ENCODE measurements at places on chromosomes 1 and 21.

- no peak for DNase-seq
Measured at GRCh38 chr1:56286506-56286905, 292.9 kb downstream of the PLPP3 start.

DNA sequence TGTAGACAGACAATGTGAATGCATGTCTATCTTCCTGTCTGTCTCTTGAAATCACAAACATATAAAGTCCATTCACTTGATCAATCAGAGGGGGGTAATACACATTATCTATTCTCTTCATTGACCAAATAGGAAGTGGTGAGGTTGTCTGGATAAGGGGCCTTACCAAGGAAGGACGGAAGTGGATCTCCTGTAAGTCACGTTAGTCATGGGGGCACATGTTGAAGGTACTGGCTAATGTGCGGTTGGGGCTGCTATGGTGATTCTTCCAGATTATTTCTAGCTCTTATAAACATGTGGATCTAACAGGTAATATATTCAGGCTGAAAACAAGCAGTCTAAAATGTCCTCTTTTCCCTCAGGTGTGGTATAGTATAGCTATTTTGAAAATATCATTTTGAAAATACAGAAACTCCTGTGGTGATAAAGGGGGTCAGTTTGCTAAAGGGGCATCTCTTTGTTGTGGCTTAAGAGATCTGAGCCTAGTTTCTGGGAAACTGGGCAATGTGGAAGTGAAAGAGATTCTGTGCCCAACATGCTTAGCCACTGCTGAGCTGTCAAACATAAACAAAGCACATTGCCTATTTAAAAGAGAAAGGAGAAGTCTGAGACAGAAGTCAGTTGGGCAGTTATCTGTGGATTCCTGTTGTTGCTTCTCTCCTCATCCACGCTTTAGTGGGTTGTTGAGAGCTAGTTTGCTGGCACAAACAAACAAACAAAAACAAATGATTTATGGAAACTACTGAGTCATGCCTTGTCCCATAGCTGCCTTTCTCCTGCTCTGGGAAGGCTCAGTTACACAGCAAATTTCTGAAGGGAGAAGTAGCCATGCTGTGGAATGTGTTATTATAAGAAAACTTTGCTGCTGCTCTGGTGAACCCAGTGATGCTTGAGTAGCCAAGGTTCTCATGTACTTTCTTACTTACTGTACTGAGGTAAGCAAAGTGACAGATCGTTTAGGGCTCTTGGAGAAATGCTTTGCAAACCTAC is 166.9 kb downstream of the HLX start:
- peak; percentile 34 for DNase-seq

DNA sequence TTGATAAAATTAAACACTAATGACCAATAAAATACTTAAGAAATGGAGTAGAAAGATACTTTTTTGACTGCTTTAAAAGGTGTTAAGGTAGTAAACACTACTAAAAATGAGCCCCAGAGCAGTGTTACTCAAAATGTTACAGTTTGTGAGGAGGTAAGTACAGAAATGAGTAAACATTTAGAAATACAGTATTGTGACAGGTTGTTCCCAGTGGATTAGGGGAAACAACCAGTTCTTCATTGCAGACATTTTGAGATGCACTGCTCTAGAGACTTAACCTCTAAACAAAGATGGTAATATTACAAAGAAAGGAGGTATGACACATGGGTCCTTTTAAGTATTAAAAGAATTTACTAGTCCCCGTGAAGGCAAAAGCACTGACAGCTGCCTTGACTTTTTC is 12.7 kb downstream of the DHX9 start:
- no peak for DNase-seq

- no peak for DNase-seq
Measured at GRCh38 chr1:23237508-23237907, 20.2 kb upstream of the HTR1D start.

- no peak for DNase-seq
Measured at GRCh38 chr1:243730487-243731150, 119.4 kb downstream of the AKT3 start.

DNA sequence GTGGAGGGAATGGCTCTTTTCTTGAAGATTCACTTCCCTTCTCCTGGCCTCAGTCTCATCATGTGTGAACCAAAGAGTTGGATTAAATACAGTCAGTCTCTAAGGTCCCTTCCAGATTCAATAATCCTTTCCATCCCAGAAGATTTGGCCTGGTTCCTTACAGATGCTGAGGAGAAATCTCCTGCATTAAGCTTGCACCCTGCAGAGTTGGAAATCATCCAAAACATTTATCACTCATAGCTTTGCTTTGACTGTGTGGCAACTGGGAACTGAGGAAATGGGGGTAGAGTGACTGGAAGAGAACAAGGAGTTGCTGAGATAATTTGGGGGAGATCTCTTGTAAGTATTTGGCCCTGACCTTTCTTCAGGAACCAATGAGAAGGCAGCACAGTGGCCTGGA is 220.5 kb upstream of the SGIP1 start:
- DNase-seq: peak; percentile 36

GRCh38 chr1:198909973-198910372 is 271.1 kb downstream of the PTPRC start:
- peak; percentile 62 for DNase-seq

DNA sequence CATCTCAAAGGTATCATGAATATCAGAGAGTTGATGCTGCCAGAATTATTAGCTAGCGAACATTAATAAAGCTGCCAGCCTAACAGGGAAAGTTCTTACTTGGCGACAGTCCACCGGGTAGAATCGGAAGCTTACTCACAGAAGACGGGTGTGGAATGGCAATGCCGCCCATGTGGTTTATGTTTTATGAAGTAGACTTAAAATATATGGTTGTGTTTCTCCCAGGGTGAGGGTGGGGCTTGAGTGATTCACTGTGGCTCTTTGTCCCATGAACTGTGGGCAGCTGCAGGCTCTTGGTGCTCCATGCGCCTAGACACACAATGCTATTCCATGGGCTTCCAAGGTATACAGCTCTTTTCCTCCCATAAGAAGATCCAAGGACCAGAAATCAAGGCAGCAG is 162.7 kb downstream of the PIGK start:
- no peak for DNase-seq

- DNase-seq: no peak
Measured at GRCh38 chr1:39544327-39544726, 32.3 kb downstream of the PABPC4 start.

DNA sequence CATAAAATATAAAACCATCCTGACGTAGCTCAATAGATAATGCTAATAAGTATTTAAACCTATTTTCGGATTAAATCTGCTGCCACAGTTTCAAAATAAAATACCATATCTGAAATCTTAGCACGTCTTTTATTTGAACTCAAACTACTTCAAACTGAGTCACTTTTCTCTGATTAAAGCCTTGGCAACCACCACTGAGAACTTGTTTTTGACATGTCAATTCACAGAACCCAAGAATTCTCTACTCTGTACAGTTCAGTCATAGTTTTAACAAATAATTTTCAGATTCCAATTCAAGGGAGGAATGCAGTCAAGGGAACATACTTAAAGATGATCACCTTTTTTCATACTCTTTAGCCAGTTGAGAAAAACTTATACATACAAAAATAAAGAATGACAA is 643.2 kb downstream of the KCNT2 start:
- DNase-seq: no peak

- DNase-seq: peak; percentile 66
Measured at GRCh38 chr1:109718495-109718894, 6.4 kb downstream of the GSTM5 start.

- peak; percentile 9 for DNase-seq
Measured at GRCh38 chr1:95232646-95233318, 1.2 kb upstream of the RWDD3 start.

DNA sequence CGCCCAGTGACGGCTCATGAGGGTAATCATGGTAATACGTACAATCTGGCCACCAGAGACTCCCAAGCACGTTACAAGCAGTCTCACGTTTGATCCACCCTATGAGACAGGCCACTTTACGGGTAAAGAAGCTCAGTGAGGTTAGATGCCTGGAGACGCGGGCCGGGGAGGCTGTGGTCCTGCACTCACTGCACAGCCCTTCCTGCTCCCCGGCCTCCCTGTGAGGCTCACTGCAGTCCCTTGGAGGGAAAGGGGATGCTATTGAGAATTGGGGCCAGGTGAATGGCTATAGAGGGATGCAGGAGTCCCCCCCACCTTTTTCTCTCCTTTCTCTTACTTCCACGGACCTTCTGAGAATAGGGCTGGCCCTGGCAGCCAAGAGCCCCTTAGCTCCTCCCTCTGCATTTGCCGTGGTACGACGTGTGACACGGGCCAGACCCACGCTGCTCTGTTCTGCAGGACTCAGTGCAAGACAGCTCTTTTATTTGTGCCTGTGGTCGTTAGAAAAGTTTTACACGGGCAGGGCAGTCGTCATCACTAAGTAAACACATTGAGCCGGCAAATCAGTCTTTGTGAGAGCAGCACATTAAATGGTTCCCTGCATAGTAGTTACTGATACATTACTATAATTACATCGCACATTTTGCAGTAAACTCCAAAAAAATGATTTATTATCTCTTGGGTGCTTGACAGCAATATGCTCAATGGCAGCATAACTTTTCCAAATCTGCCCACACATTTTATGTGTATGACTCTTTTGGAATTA is 18.8 kb downstream of the KIF26B start:
- no peak for DNase-seq

DNA sequence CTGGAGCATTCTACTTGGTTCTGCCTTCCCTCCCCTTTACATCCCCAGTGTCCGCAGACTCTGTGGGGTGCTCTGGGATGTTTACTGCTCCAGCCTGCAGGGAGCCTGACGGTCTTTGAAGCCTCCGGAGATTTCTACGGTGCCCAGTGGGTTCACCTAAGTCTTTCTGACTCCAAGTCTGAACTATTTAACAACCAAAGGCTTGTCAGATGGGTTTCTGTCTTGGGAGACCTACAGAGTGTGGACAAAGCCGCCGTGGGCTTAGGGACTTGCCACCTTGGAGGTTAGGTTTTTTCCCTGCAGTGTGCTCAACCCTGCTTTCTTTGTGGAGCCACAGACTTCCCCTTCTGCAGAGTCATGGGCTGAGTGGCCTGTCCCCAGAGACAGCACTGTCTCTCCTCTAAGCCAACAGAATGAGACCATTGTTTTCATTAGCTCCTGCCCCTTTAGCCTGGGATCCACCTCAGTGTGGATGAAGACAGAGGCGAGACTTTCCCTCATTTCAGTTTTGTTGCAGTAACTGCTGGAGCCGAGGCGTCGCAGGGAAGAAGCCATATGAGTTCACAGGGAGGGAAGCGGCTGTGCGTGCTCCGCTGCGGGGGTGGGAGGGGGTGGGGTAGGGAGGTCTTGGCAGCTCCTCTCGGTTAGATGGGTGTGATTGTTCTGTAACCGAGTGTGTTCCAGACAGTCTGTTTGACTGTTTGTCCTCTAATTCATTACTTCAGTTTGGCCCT is 120.7 kb downstream of the CNIH3 start:
- no peak for DNase-seq

DNA sequence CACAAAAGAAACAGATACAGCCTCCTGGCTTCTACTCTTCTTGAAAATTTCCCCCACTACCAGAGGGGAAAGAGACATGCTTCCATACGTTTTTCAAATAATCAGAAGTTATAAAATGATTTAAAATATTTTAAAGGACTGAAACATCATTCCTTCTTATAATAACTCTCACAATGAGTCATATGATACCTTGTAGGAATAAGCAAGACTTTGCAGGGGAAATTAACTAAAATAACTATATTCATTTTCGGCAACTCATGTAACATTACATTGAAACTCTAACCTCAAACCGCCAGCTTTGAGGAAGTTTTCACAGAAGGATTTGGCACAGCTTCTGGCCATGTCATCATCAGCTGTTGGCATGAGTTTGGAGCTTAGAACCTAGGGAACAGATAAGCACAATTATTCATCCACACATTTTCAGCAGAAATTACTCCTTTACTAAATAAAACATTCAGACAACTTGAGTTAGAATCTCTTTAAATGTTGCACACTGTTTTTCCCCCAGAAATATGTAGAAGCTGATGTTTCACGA is 85.9 kb downstream of the USP24 start:
- peak; percentile 8 for DNase-seq

GRCh38 chr1:24910751-24911650 is 19.1 kb downstream of the RUNX3 start:
- DNase-seq: peak; percentile 56

DNA sequence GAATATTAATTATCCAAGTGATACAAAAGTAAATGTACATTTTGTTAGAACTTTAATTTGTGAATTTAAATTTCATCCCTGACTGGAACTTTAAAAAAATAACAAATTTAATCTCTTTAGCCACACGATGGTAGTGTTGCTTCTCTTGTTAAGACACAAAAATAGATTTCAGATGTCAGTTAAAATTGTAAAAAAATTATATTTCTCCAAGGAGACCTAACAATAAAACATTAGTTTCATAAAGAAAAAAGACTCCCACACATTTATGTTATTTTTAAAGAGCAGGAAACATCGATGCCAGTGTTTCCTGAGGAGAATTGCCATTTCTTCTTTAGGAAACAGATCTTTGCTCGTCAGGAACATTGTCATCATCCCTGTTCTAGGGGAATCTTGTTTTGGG is 74.0 kb upstream of the DEPDC1 start:
- no peak for DNase-seq

DNA sequence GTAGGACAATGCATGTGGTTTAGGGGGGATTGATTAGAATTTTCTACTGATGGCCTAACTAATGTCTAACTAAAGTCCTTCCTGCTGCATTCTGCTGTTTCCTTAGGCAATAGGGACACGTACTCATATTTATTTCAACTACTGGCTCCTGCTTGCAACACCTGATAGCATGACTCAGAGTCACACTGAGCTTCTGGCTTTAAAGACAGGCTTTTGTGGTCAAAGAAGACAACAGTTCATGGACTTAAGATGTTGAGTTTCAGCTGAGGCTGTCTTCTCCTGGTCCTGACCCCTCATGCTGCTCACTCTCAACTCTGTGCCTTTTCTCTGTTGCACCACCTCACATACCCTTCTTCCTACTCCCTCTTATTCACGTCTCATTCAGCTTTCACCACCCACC is 29.1 kb upstream of the TRABD2B start:
- no peak for DNase-seq

- peak; percentile 64 for DNase-seq
Measured at GRCh38 chr1:241336335-241336734, 20.7 kb downstream of the RGS7 start.

GRCh38 chr1:151948506-151948905 is 39.2 kb upstream of the THEM4 start:
- DNase-seq: no peak

- no peak for DNase-seq
Measured at GRCh38 chr1:44366371-44366975, 11.4 kb upstream of the ERI3 start.

GRCh38 chr1:179105393-179105792 is 23.5 kb downstream of the TOR3A start:
- peak; percentile 60 for DNase-seq

GRCh38 chr1:164602480-164603093 is 43.6 kb downstream of the PBX1 start:
- DNase-seq: no peak

- no peak for DNase-seq
Measured at GRCh38 chr1:1835546-1835945, 55.3 kb downstream of the GNB1 start.

All from ELR (cell line).